ENCODE measurements at places on chromosomes 1 and 21.

- DNase-seq: no peak
These were observed 7.7 kb downstream of the MROH7 start for GRCh38 chr1:54649130-54649898.

GRCh38 chr1:219712506-219712905 is 99.6 kb upstream of the ZC3H11B start:
- DNase-seq: peak; percentile 92

GRCh38 chr1:233656032-233656635 is 42.2 kb downstream of the KCNK1 start:
- no peak for DNase-seq

DNA sequence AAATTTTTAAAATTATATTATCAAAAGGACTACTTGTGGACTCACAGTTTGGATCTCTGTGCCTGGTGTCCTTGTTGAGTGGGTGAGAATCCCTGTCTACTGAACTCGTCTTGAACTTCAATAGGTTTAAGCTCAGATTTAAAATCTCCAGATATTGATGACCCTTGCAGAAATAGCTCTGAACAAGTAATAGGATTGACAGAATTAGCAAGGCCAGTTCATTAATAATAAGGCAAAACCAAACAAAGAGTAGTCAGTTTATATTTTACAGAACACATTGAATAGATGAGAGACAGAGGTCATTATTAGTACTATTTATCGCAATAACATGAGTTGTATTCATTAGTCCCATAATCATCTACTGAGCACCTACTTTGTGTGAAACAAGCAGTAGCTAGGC is at the start of gene PDC:
TSS of gene PDC (minus strand) at position 101 of the 400 bp plus-strand sequence. CDS start 11,655 bp downstream, outside the sequence.
- no peak for DNase-seq

GRCh38 chr1:11794446-11795237 is 11.1 kb downstream of the MTHFR start:
- no peak for DNase-seq

- DNase-seq: no peak
These were observed 10.0 kb upstream of the PADI4 start for GRCh38 chr1:17297991-17298390.

GRCh38 chr1:156559797-156560385 is 12.5 kb downstream of the IQGAP3 start:
- DNase-seq: no peak

DNA sequence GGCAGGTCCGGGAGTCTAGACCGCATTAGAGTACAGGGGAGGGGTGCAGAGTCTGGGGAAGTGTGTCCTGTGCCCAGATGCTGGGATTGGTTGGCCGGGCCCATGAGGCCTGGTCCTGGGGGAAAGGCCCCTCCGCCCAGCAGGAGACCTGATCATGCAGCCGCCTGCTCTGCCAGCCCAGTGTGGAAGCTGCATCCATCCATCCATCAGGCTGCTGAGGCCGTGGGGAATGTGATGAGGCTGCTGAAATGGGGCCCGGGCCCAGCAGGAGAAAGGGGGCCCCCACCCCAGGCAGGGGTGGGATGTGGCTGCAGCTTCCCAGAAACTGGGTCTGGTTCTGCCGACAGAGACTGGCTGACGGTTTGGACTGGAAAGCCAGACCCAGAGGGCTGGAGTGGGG is 37.2 kb downstream of the EPHA2 start:
- no peak for DNase-seq

DNA sequence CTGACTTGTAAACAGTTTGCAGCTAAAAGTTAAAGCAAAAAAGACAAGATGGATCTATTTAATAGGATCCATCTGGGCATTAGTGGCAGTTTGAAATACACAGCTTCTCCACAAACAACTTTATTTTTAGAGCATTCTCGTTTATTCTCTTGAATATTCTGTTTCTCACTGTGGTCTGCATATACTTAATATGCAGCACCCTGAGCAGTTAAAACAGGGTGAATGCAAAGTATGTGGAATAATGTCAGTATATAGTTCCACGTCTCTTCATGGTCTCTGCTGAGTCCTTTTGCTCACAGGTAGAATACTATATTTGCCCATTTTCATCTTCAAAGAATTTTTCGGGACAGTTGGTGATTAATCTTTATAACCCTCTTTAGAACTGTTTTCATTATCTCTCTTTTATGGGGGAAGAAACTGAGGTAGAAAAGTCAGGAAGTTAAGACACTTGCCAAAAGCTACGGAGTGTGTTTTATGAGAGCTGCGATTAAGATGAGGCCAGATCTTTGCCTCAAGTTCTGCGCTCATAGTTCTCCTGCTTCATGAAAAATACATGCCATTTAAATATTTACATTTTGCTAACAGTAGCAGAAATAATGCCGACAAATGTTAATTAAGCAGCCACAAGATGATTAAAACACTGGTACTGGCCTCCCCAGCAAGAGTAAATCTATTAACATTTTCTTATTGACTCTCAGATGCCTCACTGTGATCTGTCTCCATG is 115.6 kb downstream of the PTBP2 start:
- no peak for DNase-seq

- no peak for DNase-seq
These were observed 11.7 kb upstream of the WNT4 start for GRCh38 chr1:22154626-22155025.

- DNase-seq: no peak
These were observed 204.4 kb downstream of the PLA2G4A start for GRCh38 chr1:187032982-187033692.

DNA sequence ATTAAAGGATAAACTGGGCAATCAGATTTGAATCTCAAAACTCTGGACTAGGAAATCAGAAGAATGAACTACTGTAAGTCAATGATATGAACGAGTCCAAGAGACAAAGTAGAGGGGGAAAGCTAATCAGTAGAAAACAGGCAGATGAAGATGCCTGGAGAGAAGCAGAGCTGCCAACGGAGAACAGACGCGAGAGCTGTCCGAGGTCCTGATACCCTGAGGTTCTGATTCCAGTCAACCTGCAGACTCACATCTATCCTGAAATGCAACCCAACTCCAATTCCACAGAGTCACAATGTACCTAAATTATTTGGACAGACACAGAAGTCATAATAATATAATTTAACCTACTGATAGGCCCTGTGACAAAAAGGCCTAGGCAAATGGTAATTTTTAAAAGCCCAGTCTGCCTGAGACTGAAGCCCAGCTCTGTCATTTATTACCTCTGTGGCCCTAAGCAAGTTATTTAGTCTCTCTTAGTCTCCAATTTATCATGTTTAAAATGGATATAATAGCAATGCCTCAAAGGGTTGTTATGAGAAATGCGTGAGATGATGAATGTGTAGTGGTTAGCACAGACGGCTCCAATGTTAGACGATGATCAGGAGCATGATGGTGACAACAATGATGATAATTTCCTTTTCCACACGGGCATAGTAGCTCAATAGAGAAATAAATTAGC is 33.4 kb downstream of the RGS7 start:
- no peak for DNase-seq

- DNase-seq: no peak
These were observed 515.9 kb upstream of the PKN2 start for GRCh38 chr1:88168126-88168525.

DNA sequence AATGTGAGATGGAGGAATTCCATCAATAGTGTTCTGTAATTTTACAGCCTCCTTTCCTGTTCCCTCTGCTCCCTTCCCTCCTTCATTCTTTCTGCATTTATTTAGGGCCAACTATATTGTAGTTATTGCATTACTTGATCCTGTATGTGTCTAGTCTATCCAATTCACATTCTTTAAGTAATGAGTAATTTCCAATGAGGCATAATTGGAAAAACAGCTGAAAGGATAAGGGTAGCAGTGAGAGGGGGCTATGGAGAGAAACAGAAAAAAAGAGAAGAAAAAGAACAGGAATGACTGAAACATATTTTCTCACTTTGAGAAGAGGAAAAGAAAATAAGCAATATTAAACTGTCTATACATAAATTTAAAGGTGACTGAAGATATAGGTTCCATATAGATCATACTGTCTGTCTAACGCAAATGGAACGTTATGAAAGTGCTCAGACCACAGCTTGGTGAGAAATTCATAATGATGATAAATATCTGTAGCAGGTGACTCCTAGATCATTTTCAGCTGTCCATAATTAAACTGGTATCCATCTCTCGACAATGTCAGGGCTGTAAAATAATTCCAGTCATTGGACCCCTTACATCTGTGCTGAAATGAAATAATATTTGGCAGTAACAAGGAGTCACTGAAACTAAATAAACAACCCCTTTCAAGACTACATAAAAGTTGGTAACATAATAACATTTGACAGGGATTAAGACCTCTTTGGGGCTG is 61.8 kb downstream of the SPAG17 start:
- DNase-seq: no peak

- DNase-seq: peak; percentile 31
These were observed 61.9 kb downstream of the PTPRU start for GRCh38 chr1:29298246-29298645.

DNA sequence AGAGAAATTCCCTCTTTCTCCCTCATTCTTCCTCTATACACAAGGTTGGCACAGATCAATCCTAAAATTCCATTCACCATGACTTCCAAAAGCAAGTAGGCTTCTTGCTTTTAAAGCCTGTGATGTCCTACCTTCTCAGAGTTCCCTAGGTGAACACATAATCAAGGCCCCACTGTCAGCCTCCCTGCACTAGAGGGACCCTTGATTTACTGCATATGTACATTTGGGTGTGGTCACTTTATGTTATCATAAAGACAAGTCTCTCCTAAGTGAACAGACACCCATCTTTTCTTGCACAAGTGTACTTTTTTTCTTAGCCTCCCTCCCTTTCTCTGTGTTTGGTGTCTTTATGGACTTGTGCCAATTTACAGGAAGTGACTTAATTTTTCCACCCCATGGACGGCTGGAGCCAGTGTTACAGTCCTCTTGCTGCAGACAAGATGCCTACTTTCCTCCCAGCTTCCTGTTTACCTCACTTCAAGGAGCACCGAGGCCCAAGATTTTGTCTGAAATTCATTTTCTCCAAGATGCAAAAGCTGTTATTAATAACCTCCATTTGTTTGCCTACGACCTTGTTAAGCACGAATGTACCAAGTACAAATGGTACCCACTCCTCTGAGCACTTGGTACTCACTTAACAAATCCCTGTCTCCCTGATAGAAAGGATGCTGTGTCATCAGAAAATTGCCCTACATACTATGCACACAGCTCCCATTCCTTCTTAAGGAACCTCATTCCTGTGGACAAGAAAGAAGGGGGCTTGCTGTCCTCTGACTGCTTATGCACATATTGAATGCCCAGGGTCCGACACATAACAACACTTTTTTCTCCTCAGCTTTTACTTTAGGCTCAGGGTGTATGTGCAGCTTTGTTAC is 82.8 kb upstream of the SLC44A3 start:
- no peak for DNase-seq

- no peak for DNase-seq
These were observed 186.5 kb upstream of the KCTD3 start for GRCh38 chr1:215380566-215380965.

DNA sequence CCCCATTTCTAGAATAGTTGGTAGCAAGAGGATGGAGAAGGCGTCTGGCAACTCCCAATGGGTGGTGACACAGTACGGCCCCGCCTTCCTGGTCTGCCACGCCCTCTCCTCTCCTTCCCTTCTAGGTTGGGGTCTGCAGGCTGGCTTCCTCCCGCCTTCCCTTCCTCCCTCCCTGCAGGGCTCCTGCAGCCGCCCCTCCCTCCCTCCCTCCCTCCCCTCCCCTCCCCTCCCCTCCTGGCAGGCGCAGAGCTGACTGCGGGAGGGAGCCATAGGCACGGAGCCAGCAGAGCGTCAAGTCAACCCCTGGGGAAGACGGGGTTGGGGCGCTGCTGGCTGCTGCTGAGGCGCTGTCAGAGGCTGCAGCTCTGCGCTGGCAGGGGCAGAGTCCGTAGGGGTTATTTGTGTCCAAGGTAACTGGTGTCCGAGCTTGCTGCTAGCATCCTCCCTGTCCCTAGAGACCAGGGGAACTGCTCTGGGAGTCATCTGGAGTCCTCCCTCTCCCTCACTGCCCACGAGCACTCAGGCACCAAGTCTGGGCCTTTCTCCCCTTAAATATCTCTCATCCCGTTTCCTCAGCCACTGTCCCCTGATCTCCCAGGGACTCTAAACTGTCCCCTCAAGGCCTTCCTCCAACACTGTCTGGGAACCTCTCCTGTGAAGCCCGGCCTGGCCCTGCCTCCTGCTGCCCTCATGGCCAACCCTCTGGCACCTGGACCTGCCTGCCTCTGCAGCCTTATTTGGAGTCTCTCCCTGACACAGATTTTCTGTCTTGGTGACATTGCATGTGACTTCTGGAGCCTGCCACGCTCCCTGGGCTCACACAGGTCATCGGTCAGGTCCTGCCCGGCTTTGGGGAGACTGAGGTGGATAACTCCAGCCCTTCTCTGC is 57.4 kb upstream of the ACOT11 start:
- DNase-seq: peak; percentile 66

DNA sequence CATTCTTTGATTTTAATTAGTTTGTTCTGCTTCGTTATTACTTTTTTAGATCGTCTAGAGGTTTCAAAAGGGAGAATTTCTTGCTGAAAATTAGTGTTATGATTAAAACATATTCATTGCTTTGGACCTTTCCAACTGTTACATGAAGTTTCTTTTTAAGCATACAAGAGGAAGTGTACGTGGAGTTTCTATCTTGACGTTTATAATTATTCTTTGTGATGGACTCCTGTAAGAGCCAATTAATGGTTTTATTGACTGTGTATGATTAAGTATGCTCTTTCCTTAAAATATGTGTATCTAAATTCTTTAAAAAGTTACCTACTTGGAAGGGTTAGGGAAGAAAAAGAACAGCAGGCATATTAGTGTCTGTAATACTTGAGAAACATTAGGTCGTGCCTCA is 37.8 kb downstream of the SPEN start:
- DNase-seq: no peak

DNA sequence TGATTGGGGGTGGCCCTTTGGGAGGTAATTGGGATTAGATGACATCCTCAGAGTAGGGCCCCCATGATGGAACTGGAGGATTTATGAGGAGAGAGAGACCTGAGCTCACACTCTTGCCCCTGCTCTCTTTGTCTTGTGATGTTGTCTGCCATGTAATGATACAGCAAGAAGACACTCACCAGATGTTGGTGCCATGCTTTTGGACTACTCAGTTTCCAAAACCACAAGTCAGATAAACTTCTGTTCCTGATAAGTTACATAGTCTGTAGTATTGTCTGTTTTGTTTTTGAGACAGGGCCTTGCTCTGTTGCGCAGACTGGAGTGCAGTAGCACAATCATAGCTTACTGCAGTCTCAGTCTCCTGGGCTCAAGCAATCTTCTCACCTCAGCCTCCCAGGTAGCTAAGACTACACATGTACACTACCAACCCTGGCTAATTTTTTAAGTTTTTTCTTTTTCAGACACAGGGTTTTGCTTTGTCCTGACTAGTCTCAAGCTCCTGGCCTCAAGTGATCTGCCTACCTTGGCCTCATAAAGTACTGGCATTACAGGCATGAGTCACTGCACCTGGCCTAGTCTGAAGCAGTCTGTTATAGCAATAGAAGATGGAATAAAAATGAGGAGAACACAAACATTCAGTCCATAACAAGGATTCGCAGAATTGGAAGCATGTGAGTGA is 115.0 kb upstream of the GALNT2 start:
- no peak for DNase-seq

- no peak for DNase-seq
These were observed 155.7 kb downstream of the S1PR1 start for GRCh38 chr1:101392552-101392951.

- DNase-seq: no peak
These were observed 85.0 kb upstream of the AK4 start for GRCh38 chr1:65063025-65063424.

GRCh38 chr21:41571938-41572510 is 64.1 kb upstream of the TMPRSS2 start:
- no peak for DNase-seq

GRCh38 chr1:50218344-50219120 is 109.8 kb downstream of the ELAVL4 start:
- no peak for DNase-seq

Data from brain (organoid and tissue), 16 donors.